Urothelium cell line (cell line): ENCODE measurements at places on chromosomes 4 and X.

GRCh38 chr4:86895692-86896488 lies 3.7 kb upstream of the C4orf36 start:
- DNase-seq: peak; percentile 39

DNA sequence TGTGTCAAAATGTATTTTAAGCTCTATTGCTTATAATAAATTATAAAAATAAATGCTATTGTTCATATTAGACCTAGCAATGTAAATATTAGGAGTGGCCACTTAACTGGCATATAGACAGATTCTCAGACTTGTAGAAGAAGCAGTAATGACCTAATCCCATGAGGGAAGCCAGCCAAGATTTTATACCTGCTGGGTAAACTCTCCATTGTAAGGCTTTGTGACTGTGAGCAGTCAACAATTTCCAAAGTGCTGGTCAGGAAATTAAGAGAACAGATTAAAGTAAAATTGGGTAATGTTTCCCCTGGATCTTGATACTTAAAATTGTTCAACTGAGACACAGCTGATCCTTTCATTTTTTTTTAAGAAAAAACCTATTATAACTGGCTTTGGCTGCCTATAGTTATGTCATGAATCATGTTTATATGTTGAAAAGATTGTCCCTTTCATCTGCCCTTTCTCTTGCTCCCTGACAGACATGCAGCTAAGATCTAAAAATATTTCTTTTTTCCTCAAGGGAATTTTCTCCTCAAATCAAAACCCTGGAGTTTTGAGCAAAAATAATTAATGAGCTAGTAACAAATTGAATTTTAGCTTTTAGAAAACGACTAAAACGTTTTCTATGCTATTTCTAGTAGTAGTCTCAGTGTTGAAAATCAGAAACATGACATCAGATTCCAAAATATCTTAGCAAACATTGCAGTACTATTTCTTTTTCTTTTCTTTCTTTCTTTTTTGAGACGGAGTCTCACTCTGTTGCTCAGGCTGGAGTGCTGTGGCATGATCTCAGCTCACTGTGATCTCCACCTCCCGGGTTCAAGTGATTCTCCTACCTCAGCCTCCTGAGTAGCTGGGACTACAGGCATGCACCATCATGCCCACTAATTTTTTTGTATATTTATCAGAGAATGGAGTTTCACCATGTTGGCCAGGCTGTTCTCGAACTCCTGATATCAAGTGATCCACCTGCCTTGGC lies 77.9 kb downstream of the ADGRL3 start:
- peak; percentile 3 for DNase-seq

DNA sequence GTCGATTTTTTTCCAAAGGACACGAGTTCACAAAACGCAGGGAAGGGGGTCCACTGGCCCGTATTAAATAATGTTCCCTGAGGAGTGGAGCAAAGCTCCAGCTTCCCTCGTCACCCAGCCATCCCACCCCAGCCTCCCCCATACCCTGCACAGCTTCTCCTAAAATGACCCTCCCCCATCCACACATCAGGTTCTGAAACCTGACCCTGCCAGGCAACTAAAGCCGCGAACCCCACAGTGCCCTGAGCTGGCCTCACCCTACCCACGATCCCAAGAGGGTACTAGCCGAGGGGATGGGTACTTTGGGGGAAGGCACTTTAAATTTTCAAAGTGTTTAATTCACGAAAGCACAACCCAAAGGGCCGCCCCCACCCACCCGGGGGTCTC lies 634 bp downstream of the APOO start:
- DNase-seq: no peak

DNA sequence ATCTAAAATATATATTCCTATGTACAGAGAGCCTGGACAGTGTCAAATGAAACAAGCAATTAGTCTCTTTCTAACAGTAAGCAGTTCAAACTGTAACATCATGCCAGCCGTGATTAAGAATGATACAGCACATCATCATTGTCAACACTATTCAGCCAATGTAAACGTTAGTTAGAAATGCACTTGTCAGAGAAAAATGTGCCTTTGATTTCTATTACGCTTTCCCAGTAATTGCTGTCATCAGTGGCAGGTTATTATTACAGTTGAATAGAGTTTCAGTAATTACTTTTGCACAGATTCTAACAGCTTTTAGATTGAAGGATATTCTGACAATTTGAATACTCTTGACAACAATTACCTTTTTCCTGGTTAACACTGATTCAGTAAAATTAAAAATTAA lies 1007.1 kb downstream of the SH3BGRL start:
- no peak for DNase-seq

GRCh38 chr4:152038238-152038637 lies 277.4 kb upstream of the GATB start:
- DNase-seq: no peak

DNA sequence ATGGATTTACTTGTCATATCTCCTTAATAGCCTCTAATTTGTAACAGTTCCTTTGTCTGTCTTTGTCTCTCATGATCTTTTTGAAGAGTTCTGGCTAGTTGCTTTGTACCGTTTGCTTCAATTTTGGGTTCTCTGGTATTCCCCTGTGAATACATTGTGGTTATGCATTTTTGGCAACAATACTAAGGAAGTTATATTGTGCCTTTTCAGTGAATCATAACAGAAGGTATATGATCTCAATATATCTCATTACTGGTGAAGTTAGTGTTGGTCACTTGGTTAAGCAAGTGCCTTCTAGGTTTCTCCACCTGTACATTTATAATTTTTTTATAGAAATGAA lies 48.6 kb downstream of the DCLK2 start:
- DNase-seq: no peak

DNA sequence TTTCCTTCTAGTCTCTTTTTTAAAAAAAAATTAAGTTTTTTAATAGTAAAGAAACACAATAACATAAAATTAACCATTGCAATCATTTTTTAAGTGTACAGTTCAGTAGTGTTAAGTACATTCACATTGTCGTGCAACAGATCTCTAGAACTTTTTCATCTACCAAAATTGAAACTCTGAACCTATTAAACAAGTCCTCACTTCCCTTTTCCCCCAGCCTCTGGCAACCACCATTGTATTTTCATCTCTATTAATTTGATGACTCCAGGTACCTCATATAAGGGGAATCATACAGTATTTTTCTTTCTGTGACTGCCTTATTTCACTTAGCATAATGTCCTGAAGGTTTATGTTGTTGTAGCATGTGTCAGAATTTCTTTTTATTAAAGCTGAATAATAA lies 31.8 kb downstream of the MSL3 start:
- no peak for DNase-seq

GRCh38 chr4:158316264-158316663 lies 106.0 kb downstream of the TMEM144 start:
- DNase-seq: no peak

DNA sequence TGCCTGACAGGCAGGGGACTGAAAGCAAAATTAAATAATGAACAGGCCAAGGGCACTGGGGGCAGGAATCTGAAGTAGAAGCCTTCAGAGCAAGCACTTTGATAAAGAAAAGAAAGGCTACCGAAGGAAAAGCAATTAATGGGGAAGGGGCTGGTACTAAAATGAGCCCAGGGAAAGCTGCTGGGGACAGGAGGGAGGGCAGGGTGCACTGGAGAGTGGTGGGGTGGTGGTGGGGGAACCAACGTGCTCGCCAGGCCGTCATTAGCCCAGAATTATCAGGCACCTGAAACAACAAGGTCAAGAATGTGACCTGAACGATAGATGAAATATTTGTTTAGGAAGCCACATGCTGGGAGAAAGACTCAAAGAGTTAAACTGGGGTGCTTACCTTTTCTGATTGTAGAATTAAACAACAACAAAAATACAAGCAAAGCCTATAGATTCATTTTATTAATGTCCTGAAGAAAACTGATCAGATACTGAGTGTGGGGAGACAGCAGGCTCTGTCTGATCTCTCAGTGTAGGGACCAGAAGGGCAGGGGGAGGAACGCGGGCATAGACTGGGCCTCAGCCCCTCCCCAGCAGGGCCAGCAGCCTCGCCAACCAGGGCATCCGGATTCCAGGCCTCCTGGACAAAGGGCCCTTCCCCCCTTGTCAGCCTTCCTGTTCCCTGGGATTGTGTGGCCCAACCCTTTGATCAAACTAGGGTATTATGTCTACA lies 239.7 kb upstream of the KLF3 start:
- peak; percentile 49 for DNase-seq

DNA sequence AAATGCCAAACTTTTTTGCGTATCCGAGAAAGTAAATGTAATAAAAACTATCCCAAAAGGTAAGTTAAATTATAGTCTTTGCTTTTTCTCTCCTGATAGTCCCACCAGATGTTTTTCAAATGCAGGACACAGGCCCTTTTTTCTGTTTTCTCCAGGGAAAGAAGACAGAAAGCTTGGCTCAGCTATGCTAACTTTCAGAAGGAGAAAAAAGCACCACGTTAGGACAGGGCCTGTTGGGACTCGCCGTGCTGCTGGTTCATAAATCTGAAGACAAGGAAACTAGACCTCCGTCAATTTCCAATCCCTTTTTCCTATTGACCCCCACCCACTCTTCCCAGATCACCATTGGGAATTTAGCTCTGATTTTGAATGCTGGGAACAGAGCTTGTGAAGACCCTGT lies 220.9 kb upstream of the SFRP2 start:
- DNase-seq: no peak

DNA sequence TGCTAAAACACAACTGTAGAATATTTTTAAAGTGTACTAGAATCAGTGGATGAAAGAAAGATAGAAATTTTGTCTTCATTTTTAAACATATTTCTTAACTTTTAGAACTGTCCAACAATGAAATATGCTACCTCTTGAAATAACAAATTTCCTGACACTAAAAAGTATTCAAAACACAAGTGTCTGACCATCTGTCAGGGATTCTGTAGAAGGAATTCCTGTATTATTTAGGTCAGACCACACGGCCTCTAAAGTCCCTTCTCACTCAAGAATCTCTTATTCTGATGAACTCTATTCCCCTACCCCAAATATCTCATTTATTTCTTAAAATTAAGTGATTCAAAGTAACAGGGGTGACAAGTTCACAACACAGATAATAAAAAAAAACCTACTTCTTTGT lies 99.1 kb downstream of the MAML3 start:
- no peak for DNase-seq

- no peak for DNase-seq
These were observed 79.9 kb downstream of the CPZ start for GRCh38 chr4:8672486-8672885.

DNA sequence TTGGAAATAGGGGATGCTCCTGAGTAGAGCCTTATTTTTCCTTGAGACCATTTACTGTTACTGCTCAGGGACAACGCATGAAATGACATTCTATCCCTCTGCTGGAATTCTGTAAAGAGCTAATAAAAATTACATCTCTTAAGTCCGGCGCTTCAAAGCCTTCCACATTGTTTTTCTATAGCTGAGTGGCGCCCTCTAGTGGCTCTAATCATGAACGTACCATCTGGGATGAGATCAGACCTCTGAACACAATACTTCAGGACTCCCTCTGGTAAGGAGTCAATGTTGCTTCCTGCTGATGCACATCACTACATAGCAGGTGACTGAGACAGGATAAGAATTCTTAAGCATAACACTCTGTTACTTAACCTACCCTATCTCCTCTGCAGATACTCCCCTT lies 6.0 kb downstream of the HMGN5 start:
- peak; percentile 44 for DNase-seq

DNA sequence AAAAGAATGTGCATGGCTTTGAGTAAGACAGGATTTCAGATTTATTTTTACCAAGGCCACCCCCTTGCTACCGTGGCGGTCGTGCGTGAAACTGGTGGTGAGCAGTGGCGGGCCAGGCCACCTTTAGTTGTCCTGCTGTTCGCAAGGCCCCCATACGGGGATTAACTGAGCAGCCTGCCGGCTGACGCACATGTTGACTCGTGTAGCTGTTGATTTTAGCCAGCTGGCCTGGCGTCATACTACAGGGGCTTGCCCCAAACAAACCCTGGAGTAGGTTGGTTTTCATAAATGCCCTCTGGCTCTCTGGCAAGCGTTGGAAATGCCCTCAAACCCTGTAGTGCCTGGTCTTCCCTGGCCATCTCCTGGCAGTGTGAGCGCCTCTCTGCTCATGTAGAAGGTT lies 28.4 kb downstream of the WFS1 start:
- no peak for DNase-seq

- DNase-seq: peak; percentile 31
These were observed 131.9 kb downstream of the FHIP1A start for GRCh38 chr4:151540728-151541388.

DNA sequence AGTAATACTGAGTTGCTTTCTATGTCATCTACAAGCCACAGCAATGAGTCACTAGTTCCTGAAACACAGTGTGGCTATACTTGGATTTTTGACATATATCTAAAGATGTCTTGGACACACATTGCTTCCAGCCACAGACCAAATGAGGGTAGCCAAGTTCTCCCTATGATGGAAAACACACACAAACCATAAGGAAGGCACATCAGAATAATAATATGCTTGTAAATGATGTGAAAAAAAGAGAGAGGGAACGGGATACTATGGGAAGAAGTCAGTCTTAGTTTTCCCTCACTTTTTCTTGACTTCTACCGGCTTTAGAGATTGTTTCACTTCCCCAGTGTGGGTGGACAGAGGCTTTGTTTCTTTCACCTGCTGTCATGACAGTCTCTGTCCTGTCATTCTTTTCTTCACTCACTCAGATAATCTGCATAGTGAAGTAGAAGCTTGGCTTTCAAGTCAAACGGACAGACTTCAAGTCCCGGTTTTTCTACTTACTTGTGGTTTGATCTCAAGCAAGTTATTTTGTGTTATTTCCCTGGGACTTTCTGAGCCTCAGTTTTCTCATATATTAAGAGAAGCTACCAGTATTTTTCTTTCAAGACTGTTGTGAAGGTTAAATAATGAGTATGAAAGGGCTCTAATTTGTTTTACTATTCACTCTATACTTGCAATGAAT lies 34.7 kb downstream of the P2RY10 start:
- peak; percentile 2 for DNase-seq

DNA sequence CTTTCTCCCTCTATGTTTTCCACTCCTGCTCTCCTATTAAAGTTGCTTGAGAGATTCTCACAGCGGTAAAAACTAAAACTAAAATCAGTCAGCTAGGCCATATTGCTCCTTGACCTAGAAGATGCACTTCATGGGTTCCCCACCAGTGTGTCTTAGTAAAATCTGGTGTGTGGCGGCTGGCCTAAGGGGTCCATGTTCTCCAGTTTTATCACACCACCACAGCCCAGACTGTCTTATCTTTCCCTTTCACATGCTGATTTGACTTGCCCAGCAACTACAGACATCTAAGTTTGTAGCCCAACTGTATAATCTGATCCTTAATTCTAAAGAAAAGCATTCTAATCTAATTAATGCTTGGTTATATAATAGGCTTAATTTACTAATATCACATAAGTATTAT lies 68.0 kb downstream of the ATP8A1 start:
- no peak for DNase-seq

- DNase-seq: no peak
These were observed 57.1 kb upstream of the PRDM8 start for GRCh38 chr4:80140194-80140593.

- DNase-seq: no peak
These were observed 30.2 kb upstream of the PLCXD1 start for GRCh38 chrX:250965-251364.

- DNase-seq: no peak
These were observed 9.2 kb downstream of the MAP9 start for GRCh38 chr4:155367608-155368007.
